ENCODE measurements at places on chromosomes 2 and 18.
A peak's percentile ranks its signal among the peaks of the same experiment; 100 is the strongest.

DNA sequence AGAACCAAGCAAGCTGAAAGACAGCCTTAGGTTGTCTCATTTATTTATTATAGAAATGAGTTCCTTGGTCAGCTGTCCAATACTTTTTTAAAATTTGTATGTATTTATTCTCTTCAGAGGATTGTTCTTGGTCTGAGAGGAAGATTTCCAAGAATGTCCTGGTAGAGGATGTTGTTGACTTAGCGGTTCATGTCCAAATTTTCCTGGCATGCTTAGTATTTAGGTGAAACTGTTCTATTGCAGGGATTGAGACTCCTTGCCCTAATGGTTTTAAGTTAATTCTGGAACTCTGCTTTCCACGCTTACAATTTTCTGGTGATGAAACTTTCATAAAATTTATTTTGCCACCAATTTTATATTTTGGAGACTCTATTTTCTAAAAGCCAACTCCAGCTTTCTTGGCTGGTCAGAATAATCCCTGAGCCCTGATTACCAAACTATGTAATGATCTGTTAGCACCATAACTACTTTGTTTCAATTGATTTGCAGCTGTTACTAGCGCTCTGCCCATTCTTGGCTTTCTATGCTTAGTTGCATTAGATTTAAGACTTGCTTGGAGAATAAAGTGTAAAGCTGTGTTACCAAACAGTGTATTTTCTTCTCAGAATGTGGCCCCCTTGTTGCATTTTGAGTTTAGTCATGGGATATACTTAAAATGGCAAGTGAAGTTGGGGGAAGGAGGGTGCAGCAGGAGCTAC is 1868.8 kb upstream of the CELF4 start:
- DNase-seq, result no peak

DNA sequence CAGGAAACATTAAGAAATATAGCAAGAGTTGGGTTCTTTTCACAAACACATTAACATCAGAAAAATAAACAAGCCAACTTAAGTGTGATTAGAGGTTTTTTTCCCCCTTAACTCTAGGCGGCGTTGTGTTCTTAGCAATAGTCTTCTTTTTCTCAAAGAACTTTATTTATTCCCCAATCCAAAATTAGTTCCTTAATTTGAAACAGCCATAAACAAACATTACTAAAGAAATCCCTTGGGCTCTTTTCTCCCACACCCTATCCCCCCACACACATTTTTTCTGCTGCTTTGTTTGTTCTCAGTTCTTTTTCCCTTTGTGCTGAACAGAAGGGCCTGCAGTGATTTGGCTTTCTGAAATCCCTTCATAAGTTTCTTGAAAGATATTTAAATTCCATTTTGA is 13.2 kb upstream of the MYO1B start:
- peak; percentile 58 for DNase-seq

- no peak for DNase-seq
These were observed 84.6 kb downstream of the MAIP1 start for GRCh38 chr2:200039724-200040650.

DNA sequence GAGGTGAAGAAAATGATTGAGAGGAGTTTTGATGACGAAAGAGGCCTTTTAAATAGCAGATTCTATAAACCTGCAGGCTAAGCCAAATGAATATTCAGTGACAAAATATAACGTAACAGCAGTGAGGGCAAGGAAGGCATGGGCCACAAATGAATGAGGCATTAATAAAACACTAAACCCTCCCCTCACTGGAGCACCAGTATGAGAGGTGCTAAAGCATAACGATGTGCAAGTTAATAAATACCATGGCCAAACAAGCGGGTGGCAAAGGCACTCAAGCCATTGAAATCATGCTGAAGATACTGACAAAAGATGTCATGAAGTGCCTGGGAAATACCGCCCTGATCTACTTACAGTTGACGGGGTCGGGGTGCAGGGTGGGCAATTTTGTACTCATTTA is 30.2 kb upstream of the LONRF2 start:
- DNase-seq, result peak; percentile 9

DNA sequence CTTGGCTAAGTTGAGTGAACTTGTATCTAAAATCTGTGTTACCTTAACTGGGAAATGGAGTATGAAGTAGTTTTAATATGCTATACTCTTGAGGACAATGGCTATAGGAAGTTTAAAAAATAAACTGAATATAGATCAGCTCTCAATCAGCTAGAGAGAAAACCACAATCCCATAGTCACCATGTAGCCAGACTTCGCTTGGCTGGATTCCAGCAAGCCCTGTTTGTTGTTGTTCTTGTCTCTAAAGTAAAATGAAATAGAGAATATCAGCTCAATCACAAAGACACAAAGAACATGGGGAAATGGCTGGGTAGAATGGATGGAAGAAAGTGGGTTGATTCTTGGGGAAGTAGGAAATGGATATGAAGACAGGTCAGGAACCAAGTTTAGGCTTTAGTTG is 234.9 kb downstream of the PHLPP1 start:
- no peak for DNase-seq

GRCh38 chr2:66682476-66682875 is 247.6 kb downstream of the MEIS1 start:
- DNase-seq, result no peak

GRCh38 chr2:5285872-5286769 is 406.1 kb upstream of the SOX11 start:
- DNase-seq, result no peak

- no peak for DNase-seq
These were observed 166.4 kb downstream of the ZNF385B start for GRCh38 chr2:179694963-179695362.

DNA sequence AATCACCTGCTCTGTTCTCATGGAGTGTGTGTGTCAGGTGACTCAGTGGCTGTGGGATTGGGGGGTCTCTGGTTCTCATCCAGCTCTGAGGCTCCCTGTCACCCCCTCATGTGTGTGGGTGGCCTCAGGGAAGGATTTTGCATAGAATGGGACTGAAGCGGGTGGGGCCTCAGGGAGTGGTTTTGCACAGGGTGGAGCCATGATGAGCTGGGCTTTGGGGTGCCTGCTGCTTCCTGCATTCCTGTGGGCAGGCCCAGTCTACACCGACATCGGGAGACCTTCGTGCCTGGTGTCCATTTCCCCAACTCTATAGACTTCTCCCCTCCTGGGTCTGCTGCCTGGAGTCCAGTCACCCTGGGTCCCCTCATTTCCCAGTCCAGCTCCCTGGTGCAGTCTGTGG is 59.7 kb downstream of the VAPA start:
- DNase-seq, result no peak

DNA sequence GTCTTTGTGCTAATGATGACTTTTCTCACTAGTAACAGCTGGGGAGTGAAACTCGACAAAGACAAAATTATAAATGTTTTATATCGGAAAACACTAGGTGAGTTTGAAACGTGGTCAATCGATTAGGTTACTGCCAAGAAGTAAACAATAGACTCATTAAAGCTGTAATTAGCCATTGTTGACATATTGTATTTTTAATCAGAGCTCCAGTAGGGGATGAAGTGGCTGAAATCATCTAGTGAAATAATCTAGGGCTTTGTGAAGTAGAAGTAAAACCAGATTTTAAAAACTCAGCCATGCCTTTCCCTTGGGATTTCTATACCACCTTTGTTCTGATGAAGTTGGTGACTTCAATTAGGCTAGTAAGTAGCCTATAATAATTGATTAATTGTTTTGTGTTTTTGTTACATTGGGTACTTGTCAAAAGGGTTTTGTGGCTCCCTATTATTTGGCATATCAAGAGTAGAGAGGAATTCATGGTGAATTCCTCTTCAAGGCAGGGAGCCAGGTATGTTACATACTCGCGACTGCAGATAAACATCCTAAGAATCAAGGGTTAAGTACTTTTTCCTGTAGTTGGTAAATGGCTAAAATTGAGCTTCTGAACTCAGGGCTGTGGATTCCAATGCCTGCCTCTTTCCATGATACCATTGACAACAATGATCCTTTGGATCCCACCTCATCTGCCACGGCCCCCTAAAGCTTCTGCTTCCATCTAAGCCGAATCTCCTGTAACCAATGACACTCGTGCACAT is 31.6 kb downstream of the RAB27B start:
- no peak for DNase-seq

DNA sequence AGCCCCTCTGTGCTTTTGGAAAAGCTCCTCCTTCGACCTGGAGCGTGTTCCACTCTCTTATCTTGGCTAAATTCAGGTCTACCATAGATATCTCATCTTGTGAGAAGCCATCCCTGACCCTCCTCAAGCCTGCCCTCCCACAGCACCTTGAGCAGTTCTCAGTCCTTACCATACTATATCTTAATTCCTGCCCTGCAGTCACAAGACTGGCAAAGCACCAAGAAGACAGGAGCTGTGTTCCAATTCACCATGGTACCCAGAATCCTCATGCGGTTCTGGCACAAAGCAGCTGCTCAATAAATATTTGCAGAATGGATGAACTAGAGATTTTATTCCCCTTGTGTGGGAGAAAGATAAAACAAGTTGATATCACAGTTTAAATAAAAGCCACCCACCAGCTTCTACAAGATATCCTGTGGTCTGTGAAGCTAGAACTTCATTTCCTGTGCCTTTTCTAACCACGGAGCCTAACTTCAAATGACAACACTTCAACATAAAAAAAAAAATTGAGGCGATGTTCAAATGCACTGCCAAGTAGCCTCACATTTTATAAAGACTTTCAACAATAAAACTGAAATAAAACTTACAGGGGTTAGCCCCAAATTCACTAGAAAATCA is 19.5 kb downstream of the MARCHF4 start:
- no peak for DNase-seq

GRCh38 chr2:155982135-155982534 is 350.4 kb downstream of the NR4A2 start:
- DNase-seq, result no peak

DNA sequence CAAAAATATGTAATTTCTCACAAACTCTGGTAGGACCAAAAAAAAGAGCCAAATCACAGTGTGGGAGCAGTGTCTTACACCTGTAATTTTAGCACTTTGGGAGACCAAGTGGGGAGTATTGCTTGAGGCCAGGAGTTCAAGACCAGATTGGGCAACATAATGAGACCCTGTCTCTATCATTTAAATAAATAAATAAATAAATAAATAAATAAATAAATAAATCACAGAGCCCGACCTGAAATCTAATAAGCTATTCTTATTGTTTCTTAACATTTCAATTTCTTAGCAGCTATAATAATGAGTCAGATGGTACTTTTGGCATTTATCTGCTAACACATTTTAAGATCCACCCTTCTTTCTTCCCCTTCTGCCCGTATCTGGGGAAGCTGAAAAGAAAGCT is 1229.6 kb downstream of the SUCLG1 start:
- DNase-seq, result no peak

GRCh38 chr18:57498682-57499256 is 63.6 kb downstream of the ONECUT2 start:
- no peak for DNase-seq

DNA sequence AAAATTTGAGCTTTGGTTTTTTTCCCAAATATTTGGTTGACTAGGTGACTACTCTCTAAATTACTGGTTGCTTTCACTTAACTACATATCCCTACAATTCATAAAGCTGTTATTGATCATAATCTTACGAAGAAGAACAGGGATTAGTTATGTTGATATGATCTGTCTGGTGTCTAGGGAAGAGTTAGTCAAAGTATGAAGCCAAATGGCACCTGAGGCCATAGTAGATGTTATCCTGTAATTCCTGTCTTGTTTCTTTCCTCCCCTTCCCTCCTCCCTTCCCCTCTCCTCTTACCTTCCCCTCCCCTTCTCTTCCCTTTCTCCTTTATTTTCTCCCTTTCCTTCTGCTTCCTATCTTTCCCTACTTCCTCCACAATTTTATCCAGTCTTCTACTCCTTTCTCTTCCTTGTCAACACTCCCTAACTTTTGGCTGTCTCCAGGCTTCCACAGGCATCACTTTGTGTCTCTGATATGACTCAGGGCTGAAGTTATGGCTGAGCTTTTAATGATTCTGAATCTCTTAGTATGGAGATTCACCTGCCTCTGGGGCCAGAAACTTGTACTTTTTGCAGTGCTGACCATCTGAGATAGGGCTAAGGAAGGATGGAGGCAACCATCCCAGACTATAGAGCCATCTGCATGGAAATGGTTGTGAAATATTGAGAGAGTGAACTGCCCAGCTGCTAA is 149.9 kb upstream of the TCF4 start:
- DNase-seq, result no peak

GRCh38 chr2:196077821-196078220 is 9.2 kb upstream of the DNAH7 start:
- no peak for DNase-seq

DNA sequence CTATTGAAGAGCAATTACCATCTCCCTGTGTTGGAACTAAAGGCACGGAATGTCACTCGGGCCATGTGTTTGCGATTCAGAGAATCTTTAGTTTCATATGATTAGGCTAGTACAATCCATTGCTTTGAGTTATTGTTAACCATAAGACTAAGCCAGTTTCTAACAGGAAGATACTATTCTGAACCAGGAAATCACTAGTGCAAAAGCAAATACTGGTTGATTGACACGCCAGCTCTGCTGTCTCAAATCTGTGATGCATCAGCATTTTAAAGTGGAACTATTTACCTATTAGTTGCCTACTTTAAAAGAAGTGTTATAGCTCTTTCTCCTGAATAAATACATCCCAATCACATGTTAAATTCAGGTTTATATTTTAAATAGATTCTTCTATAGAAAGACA is 61.9 kb downstream of the AFTPH start:
- no peak for DNase-seq

- peak; percentile 91 for DNase-seq
These were observed 377.4 kb downstream of the RPRM start for GRCh38 chr2:153101187-153101586.

GRCh38 chr2:113376913-113377445 is 60.5 kb upstream of the ZNG1B start:
- no peak for DNase-seq

DNA sequence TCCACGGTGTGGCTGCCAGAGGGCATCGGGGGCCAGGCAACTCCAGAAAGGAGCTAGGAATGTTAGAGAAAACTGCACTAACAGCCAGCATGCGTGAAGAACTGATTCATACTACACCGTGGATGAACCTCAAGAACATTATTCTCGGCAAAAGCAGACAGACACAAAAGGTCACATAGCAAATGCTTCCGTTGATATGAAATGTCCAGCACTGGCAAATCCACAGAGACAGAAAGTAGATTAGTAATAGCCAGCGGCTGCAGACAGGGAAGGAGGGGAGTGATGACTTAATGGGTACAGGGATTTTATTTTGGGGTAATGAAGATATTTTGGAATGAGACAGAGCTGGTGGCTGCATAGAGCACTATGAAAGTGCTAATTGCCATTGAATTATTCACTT is 37.4 kb downstream of the SCTR start:
- DNase-seq, result peak; percentile 69

DNA sequence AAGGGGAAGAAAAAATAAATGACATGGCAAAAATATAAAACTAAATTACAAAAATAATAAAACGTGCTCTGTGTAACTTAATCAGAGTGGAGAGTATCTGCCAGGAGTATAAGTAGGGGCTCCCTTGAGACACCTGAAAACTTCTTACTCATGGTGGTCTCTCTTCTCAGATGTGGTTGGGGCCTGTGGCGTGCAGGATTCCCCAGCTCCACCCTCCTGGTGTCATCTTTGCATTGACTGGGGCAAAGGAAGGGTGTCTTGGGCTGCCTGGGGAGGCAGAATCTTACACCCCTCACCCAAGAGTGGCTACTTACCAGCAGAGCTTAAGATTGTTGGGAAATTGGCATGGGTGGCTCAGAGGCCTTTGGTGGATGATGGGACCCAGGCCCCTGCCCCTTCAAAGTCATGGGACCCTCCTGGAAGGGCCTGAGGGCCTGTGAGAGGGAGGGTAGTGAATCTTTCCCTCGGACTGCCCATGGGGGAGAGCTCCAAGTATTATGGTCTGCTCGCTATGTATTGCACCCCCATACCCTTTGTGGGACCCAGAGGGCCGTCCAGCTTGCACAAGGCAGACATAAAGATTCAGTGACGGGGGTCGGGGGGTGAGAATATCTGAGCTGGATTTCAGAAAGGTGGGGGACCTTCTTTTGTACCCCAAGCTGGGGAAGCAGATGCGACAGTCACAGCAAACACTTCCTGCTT is 6.9 kb upstream of the TRAF3IP1 start:
- DNase-seq, result no peak

Measured in kidney glomerular epithelial cell (primary cell).